Esophagus squamous epithelium (tissue), 5 donors: ENCODE measurements at places on chromosomes 4 and X.

GRCh38 chr4:119229908-119230687 is 17.6 kb downstream of the USP53 start:
- no peak for DNase-seq

DNA sequence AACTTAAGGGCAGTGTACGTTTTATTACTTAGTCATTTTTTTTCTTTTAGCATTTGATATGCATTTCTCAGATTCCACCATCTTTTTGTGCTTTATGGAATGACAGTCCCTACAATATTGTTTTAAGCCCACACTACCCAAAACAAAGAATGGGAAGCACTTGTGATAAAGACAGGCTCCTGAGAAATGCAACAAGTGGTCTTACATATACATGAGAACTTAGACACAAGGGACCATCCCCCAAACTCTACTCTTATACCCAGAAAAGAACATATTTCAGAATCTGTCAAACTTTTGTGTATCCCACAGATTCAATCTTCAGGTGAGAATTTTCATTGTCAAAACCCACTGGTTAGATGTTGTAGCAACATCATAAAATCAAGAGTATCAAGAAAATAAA is 491.1 kb downstream of the AFF2 start:
- no peak for DNase-seq

DNA sequence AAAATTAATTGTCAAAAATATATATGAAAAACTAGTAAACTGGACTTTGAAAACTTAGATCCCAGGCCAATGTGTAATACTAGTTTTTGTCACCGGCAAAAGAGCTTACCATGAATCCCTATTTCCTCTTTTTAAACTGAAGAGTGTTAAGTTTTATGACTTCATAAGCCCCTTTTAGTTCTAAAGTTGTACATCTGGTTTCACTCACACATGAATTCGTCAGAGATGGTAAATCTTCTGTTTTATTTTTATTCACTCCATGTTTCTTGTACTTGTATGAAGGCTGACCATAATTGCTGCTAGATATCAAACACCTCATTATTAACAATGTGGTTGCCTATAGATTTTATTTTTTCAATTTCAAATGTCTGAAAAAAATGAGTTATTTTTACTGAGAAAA is 827.9 kb downstream of the PCDH7 start:
- no peak for DNase-seq

DNA sequence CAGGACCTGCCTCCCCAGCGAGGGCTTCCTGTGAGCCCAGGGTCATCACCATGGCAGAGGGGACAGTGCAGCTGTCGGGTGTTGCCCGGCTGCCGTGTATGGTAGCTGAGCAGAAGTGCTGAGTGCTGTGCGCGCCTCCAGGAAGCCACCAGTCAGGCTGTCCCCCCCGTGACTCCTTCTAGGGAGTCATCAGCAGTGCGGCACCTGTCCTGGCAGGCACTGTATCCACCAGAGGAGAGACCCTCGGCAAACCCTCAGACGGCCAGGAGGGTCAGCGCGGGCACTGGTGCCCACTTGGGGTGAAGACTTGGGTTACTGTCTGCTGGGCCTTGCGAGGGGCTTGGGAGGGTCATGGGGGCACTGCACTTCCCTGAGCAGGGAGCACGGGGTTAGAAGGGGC is 8.4 kb downstream of the UVSSA start:
- DNase-seq: no peak

GRCh38 chr4:3851211-3851610 is 85.0 kb downstream of the ADRA2C start:
- no peak for DNase-seq

- no peak for DNase-seq
Observed at GRCh38 chr4:172601195-172601594, 567.4 kb upstream of the GALNT7 start.

GRCh38 chr4:80913381-80913780 is 117.1 kb upstream of the BMP3 start:
- DNase-seq: no peak

- no peak for DNase-seq
Observed at GRCh38 chr4:5845035-5845905, 47.6 kb downstream of the CRMP1 start.

DNA sequence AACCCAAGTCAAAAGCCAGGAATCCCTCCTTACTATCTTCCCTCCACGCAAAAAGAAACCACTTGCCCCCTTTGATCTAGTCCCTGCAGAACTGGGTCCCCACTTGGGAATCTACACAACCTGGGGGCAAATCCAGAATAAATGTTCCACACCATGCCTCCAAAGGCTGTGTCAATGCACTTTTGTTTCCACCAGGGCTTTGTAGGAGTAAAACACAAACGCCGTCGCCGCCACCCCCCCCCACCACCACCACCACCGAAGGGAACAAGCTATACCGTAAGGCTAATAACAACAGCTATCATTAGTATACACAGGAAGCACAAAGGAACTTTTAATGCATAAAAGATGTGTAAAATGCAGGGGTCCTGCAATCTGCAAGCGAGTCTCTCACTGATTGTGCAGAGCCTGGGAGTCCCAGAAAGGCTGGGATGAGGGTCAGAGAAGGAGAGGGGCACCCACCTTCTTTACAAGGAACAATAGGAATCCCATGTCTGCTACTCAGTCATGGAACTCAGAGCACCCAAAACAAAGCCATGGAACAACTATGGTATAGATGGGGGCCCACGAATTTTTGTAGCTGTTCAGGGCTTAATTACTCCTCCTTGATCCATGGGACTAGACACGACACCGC is 13.2 kb downstream of the BCOR start:
- DNase-seq: no peak

DNA sequence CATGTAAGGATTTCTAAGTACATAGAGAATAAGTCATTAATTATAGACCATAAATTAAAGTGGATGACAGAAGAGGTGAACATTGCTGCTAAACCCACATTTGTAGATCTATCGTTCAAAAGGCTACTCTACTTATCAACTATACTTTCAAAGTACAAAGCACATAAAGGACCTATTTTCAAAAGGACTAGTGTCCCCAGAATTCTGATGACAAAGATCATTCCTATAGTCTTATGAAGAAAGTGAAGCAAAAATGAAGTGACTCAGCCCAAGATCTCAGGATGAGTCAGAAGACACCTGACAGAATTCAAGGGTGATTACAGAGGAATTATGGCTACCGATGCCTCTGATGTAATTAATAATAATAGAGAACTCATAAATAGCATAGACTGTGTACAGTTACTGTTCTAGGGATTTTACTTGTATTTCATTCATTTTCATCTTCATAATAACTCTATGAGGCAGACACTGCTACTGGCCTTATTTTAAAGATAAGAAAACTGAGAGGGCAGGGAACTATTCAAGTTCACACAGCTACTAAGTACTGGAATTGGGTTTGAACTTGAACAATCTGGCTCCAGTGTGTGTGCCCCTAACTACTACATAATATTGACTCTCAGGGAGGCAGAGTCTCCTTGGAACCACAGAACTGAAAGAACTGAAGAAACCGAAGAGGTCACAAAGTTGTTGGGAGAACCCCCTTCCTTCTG is 17.1 kb downstream of the USP46 start:
- no peak for DNase-seq

GRCh38 chr4:151930372-151930771 is 169.6 kb upstream of the GATB start:
- DNase-seq: no peak
